ENCODE measurements at places on chromosomes 3 and 15.

DNA sequence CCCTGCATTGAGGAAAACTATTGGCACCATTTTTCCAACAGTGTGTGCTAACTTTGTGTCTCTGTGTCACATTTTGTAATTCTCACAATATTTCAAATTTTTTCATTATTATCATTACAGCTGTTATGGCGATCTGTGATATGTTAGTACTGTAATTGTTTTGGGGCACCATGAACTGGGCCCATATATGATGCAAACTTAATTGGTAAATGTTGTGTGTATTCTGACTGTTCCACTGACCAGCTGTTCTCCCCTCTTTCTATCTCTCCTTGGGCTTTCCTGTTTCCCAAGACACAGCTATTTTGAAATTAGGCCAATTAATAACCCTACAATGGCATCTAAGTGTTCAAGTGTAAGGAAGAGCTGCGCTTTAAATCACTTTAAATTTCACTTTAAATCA, 2.2 kb upstream of the CYP8B1 start:
- DNase-seq: no peak

DNA sequence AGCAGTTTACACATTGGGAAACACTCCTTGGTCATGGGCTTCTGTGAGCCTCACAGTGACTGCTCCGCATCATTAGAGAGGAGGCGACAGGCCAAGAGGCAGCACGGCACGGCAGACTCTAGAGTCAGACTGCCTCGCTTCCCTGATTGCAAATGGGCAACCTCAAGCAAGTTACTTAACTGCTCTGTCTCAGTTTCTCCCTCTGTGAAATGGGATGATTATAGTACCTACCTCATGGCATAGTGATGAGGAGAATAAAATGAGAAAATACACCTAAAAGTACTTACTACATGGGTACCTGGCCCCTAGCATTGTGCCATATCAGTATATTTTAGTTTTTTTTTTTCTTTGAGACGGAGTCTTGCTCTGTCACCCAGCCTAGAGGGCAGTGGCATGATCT, 4.0 kb upstream of the RCCD1 start:
- DNase-seq: no peak

- no peak for DNase-seq
Observed at GRCh38 chr3:60192297-60193114, 1058.7 kb downstream of the FHIT start.

DNA sequence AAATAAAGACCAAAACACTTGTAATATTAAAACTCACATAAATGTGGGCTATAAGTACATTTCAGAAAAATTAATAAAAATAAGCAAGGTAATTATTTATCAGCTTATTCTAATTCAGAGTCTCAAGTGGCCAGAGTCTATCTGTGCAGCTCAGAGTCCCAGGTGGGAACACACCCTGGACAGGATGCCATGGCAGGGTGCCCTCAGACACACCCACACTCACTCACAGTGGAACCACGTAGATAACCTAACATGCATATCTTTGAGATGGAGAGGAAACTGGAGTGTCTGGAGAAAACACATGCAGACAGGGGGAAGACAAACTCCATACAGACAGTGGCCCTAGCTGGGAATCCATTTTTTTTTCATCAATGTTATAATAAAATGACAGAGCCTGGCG, 37.2 kb downstream of the FSIP1 start:
- no peak for DNase-seq

- DNase-seq: no peak
Observed at GRCh38 chr3:57963811-57964346, 44.3 kb upstream of the FLNB start.

GRCh38 chr3:192830291-192831110, 87.2 kb downstream of the MB21D2 start:
- DNase-seq: no peak

GRCh38 chr15:59298225-59298853, 74.3 kb downstream of the MYO1E start:
- DNase-seq: no peak

DNA sequence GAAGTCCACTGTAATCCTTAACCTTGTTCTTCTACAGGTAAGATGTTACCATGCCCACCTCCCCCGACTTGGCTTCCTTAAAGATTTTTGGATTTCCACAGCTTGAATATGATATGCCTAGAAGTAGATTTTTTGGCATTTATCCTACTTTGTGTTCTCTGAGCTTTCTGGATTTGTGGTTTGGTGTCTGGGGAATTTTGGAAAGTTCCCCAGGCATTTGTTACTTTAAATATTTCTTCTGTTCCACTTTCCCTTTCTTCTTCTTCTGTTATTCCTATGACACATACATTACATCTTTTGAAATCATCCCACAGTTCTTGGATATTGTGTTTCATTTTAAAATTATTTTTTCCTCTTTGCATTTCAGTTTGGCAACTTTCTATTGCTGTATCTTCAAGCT, 122.1 kb upstream of the TMEM108 start:
- DNase-seq: peak; percentile 56
